ENCODE measurements at places on chromosomes 7 and 10. TPM values are rescaled to one million over a fixed set of nuclear protein-coding genes. Genes with fewer than 3 reads are reported as not detected.
A peak's percentile ranks its signal among the peaks of the same experiment; 100 is the strongest.

The HPS6 gene
- 52.6 TPM for total RNA-seq

The ITIH5 gene
- total RNA-seq = not detected

The GTF2I gene
- total RNA-seq = 84.1 TPM

The TAS2R5 gene
- total RNA-seq = 0.35 TPM

The INMT gene
- not detected for total RNA-seq

The STK17A gene
- total RNA-seq = 30.7 TPM

The SPDYE3 gene
- not detected for total RNA-seq

DNA sequence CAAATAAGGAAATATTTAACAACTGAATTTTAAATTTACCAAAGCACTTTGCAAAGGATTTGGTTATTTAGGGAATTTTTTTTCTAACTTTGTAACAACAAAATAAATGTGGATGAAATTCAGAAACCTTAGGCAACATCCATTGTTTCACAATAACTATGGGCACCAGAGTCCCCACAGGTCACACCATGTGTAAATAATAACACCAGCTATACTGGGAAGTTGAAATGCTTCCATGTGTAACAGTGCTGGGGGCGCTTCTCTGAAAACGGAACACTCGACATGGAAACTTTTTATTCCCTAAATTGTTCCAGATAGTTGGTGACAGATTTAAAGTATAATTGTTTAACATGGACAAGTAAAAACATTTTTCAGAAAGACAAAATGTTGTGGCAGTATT lies 818.6 kb downstream of the TNS3 start:
- DNase-seq = no peak

- DNase-seq = no peak
Measured at GRCh38 chr7:28766359-28766758, 191.8 kb downstream of the TRIL start.

- DNase-seq = no peak
Measured at GRCh38 chr10:43424416-43424815, 12.5 kb upstream of the ZNF487 start.

DNA sequence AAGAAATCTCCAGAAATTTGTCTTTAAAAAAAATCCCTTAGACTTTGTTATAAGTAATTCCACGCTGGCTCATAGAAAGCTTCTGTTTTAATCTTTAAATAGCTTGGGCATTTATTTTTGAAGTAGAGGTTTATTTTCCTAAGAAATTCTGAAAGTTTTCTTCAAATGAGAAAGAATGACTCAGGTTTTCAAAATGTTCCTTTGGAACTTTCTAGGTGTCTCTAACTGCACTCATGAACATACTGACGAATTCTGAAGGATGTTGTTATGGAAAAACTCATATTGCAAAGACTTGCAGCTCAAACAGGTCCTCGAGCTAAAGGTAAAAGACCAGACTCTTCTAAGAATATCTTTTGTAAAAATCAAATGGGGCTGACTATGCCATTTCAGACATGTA lies 10.7 kb downstream of the DGKI start:
- DNase-seq = no peak

DNA sequence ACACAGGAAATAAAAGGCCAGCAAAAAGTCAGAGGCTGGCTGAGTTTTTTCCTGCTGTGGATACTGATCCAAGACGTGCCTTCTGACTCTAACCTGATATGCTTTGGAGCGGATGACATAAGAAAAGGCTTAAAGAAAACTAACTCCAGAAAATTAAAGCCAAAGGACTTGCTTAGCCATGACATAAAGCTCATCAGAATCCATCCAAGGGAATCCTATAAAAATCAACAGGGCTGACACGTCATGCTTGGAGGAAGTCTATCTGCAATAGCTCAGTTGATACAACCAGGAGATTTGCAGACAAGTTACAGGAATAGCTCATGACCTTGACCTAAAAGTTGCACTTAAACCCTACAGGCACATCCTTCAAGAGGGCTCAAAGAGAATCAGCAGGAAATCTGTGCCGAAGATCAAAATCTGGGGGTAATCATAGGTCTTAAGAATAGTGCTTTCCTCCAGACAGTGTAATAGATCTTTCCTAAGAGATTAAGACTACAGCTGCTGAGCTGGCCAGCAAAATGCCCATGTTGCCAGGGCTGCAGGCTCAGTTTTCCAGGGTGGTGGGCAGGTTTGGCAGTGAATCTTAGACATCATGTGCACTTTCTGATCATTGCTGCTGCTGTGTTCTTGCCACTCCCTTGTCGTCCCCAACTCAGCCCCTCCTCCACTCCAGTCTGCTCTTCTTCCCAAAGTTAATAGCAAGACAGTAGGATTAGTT lies 111.5 kb upstream of the SVIL start:
- no peak for DNase-seq

DNA sequence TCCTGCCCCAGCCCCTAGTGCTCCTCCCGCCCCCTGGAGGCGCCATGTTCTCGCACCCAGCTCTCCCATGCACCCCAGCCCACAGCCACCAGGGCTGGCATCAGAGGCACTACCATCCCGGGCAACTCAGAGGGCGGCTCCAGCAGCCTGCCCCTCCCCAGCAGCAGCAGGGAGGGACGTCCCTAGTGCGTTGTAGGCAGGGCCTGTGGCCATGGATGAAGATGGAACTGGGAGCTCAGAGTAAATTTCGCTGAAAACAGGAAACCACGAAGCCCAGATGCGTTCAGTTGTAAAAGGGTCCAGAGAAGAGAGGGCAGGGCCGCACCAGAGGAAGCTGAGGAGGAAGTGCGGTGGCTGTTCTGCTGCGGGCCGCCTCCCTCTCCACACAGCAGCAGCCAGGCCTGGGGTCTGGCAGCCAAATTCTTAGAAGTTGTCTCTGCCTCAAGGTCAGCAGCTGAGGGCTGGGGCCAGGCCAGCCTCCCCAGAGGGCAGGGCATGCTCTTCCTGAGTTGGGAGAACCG lies 24.6 kb downstream of the VSIR start:
- DNase-seq = no peak

- DNase-seq = no peak
Measured at GRCh38 chr7:11835260-11835659, 3.3 kb upstream of the THSD7A start.

DNA sequence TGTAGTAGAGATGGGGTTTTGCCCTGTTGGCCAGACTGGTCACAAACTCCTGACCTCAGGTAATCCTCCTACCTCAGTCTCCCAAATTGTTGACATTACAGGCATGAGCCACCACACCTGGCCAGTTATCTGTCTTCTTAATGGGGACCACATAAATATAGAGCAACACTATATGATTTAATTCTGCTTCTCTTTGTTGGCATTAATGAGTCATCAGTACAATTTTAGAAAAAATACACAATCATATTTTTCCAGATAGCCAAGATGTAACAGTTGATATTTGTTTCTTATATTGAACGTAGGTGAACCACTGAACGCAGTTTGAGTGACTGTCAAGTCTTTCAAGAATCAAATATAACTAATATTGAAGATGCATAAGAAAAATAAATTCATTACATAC lies 48.5 kb downstream of the LCOR start:
- no peak for DNase-seq

DNA sequence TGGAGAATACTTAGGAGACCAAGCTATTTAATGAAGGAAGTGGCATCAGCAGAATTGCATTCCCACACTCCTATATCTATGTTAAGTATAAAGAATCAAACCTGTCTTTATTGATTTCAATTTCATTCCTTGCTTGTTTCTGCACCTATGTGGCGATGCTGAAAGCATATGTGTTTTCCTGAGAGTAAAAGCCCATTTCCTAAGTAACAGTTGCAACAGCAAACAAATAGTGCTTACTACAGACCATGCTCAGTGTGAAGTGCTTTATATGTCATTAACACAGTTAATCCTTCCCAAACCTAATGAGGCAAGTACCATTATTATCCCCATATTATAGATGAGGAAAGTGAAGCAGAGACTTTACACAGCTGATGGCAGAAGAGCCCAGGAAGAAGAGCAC lies 552.1 kb downstream of the PARD3 start:
- no peak for DNase-seq

- no peak for DNase-seq
Measured at GRCh38 chr7:17384400-17384799, 85.9 kb downstream of the AHR start.

DNA sequence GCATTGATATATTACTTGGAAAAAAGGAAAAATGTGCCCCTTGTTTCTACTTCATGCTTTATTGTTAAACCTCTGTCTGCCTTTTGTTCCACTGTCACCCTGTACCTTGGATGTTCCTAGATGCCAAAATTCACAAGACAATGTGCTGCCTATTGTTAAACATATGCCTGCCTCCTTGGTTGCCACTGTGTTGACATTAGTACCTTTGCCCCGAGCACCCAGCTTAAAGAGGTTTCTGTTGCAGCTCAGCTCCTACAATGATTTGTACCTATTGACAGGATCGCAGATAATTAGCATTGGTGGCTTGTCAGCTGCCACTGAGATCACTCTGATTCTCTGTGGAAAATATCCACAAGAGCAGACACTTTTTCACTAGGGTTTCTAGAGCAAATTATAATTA lies 188.0 kb downstream of the KCND2 start:
- no peak for DNase-seq

GRCh38 chr7:96962221-96962885 lies 43.0 kb upstream of the DLX6 start:
- DNase-seq = no peak

DNA sequence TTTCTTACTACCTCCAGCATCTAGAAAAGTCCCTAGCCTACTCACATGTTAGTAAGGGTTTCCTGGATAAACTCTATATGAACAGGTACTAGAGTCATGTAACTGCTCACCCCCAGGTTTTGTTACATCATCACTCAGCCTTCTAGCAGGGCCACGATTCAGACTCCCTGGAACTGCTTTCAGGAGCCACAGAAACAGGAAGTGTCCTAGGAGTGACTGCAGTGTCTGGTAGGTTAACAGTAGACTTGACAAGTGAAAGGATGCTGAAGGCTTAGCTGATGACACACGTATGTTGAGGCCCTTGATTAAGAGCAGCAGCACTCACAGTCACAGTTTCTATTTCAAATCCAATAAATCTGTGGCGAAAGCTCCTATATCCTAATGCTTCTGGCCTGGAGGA lies 101.2 kb downstream of the DNMBP start:
- no peak for DNase-seq

GRCh38 chr7:116970238-116970910 lies 17.1 kb downstream of the ST7 start:
- DNase-seq = no peak

- no peak for DNase-seq
Measured at GRCh38 chr7:16647435-16647960, 1.5 kb downstream of the BZW2 start.

- DNase-seq = no peak
Measured at GRCh38 chr7:12322903-12323300, 80.8 kb downstream of the VWDE start.

DNA sequence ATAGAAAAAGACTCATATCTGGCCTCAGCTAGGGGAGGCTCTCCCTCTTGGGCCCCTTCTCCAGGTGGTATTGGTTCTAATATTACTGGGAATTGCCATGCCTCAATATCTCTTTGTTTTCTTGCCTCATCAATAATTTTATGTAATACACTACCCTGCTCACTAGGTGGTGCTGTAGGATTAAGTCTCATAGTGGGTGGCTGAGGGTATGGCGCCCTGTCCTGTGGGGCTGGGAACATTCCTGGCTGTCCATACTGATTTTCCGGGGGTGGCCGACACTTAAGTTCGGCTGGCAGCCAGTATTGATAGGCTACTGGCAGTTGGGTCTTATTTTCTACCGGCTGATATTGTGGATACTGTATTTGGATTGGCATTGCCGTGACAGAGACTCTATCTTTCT lies 9.0 kb upstream of the TAS2R3 start:
- DNase-seq = no peak

GRCh38 chr10:48545462-48546145 lies 59.3 kb downstream of the ARHGAP22 start:
- DNase-seq = no peak

- DNase-seq = no peak
Measured at GRCh38 chr10:76657337-76658012, 980.1 kb downstream of the KCNMA1 start.

DNA sequence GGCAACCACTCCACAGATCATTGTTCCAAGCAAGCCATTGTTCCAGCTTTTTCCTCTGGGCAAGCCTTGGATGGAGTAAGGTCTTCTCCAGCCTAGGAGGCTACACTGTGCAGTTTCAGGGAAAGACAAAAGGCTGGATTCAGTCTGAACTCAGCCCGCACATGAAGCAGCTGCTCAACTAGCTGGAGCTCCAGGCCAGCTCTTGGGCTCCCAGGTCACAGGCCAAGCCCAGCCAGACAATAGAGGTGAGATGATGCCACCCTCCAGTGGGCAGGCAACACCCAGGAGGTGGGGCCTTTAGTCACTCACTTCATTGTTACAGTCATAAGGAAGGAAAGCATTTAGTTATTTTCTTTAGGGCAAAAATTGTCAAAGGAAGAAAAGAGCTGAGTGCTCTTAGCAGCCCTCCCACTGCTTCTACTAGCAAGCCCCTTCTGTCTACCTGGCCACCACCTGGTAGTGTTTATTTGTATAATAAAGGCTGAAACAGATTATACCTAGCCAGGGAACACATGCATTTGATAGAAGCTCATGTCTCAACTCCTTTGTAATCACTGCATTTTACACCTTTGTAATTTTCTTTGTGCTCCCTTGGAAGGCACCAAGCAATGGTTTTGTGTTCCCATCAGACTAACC lies 253.4 kb downstream of the WDR11 start:
- no peak for DNase-seq

GRCh38 chr10:17250736-17251135 lies 22.7 kb downstream of the VIM start:
- no peak for DNase-seq

- DNase-seq = no peak
Measured at GRCh38 chr7:101507791-101508252, 121.3 kb downstream of the MYL10 start.

GRCh38 chr7:73560109-73560835 lies 2.8 kb upstream of the BCL7B start:
- peak; percentile 55 for DNase-seq

DNA sequence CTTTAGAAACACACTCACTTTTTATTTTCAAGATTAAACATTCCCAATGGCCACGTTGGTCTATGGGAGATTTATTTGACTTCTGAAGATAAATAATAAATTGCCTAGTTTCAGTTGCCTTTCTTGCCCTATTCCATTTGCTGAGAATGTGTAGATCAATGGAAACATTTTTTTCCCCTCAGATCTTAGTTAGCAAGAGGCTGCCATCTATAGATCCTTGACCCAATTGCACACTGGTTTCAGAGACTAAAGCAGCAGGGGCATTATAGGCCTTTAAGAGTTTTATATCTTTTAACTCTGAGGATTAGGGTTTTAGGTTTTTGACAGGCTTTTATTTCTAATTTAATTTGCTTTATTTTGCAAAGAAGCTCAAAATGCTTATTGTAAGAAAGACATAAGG lies 163.2 kb upstream of the GPR26 start:
- DNase-seq = no peak

DNA sequence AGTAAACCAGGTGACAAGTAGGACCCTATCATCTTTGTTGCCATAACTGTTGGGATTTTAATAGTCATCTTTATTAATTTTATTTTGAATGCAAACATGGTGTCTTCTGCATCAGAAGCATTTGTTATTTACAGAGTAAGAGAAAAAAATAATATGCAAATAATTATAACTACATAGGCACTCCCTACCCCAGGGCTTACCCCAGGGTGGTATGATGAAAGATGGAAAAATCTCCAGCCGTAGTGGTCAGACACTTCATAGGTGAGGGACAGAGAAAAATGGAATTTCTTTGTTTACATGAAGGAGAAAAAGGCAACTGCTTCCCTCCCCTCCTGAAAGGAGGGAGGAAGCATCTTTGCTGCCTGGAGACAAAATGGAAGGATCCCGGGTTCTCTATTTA lies 29.7 kb downstream of the STOX1 start:
- DNase-seq = no peak

Measured in epithelial cell of proximal tubule (primary cell).